ENCODE measurements at places on chromosomes 4 and X.

DNA sequence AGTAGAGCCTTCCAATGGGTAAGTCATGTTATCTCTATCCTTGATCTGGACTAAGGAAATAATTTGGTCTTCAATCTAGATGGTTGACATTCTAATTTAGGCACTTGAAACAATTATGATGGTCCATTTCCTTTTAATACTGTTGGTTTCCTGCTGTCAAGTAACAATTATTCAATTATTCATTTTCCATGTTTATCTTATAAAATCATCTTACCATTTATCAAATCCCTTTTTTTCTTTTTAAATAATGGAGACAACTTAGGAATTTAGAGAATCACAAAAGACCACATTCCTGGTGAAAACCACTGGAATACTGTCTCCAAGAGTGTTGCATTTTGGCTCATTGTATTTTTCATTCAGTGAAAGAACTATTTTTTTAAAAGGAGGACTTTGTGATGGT lies 148.7 kb upstream of the CTSO start:
- no peaks in the 10 kb centered on the region for H3K4me1 ChIP-seq
- H3K36me3 ChIP-seq = no peaks in the 10 kb centered on the region

- DNase-seq = no peak
- no peak overlapping the region for H3K27ac ChIP-seq
Measured at GRCh38 chr4:88063634-88064296, 56.3 kb downstream of the PKD2 start.

DNA sequence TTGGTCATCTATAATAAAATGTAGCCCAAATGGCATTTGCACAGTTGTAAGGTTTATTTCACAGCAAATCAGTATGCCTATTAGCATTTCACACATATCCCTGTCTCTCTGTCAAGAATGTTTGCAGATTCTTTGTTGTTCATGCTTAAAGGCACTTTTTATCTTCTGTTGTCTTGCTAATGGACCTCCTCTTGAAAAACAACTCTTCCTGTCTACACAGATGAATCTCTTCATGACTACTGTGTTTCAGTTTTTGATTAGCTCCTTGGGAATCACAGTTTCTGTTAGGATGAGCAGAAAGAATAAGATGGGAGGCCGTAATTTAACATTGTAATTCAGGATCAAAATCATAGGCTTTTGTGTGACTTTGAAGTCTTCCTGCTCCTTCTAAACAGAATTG lies 35.5 kb upstream of the SLC4A4 start:
- no peaks in the 10 kb centered on the region for H3K4me1 ChIP-seq
- no peaks in the 10 kb centered on the region for H3K36me3 ChIP-seq
- no peak overlapping the region for H3K4me3 ChIP-seq
- DNase-seq = no peak

DNA sequence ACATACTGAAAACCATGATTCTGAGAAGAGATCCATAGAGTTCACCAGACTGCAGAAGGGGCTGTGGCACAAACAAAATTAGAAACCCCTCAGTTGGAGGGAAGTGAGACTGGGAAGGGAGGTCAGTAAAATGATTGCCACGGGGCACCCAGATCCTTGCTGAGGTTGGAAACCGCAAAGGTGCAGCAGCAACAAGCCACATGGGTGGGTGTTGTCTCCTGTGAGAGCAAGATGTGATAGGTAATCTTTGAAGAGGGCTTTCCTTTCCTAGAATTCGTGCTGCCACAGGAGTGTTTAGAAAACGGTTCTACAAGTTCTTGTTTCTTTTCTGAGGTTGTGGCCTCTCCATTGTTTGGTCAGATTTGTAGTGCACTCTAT lies 85.5 kb downstream of the NFKB1 start:
- no peaks in the 10 kb centered on the region for H3K4me1 ChIP-seq
- H3K36me3 ChIP-seq = no peaks in the 10 kb centered on the region

GRCh38 chrX:39361736-39362135 lies 560.5 kb downstream of the MID1IP1 start:
- H3K27ac ChIP-seq = no peak overlapping the region
- no peaks in the 10 kb centered on the region for H3K36me3 ChIP-seq
- no peak overlapping the region for H3K4me3 ChIP-seq
- no peaks in the 10 kb centered on the region for H3K27me3 ChIP-seq
- no peaks in the 10 kb centered on the region for H3K4me1 ChIP-seq
- DNase-seq = no peak

- H3K27ac ChIP-seq = peak overlapping the region; percentile 51
- H3K36me3 ChIP-seq = no peaks in the 10 kb centered on the region
- H3K4me3 ChIP-seq = no peak overlapping the region
- DNase-seq = no peak
- peaks cover 42% of the 10 kb centered on the region for H3K4me1 ChIP-seq
- no peaks in the 10 kb centered on the region for H3K27me3 ChIP-seq
Measured at GRCh38 chr4:7280926-7281690, 88.8 kb downstream of the SORCS2 start.

DNA sequence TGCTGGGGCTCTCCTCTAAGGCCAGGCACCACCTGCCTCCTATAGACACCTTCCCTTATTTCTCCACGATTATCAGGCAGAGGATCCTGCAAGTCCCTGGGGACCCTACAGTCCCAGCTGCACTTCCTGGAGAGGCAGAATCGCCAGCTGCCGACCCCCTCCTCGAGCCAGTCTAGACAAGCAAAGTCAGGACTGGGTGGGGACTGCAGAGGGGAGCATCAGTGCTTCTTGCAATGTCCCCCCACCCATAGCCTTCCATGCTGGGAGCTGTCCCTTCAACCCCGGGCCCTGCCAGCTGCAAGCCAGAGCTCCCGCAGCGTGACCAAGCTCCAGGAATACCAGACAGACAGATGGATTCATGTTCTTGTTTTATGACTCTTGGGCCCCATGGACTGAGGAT lies 1.4 kb upstream of the CRMP1 start:
- H3K4me1 ChIP-seq = peaks cover 29% of the 10 kb centered on the region
- DNase-seq = no peak
- no peak overlapping the region for H3K27ac ChIP-seq
- H3K27me3 ChIP-seq = no peaks in the 10 kb centered on the region
- no peak overlapping the region for H3K4me3 ChIP-seq

DNA sequence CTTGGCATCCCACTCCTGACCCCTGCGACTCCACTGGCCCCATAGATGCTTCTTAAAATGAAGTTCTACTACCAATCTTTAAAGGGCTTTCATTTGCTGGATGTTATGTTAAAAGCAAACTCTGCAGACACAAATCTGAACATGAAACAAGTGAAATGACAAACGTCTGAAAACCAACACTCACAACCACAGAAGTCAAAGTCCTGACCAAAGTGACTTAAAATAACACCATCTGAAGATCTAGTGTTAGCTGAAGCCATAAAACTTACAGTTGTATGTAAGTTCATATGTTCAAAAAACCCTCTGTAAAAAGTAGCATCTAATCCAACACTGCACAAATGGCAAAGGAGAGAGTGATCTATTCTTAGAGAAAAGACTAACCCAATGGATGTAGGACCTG lies 178.7 kb downstream of the SH3KBP1 start:
- H3K4me3 ChIP-seq = no peak overlapping the region
- H3K27ac ChIP-seq = no peak overlapping the region
- no peaks in the 10 kb centered on the region for H3K4me1 ChIP-seq
- DNase-seq = no peak
- H3K36me3 ChIP-seq = no peaks in the 10 kb centered on the region

DNA sequence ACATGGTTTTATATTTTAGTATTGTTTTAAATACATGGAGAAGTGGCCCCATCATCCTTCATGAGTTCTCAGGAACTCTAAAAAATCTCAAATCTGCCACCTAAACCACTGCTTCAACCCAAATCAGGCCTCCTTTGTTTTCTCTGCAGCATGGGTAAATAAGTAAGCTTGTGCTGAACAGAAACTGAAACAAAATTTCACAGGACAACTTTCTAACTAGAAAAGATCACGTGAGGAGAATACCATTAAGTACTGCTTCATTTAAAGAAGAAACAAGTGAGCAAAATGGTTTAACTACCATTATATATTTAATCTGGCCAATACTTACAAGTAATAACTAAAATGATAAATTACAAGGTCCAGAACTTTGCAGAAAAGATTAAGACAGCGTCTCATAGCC lies 2.5 kb downstream of the ARAP2 start:
- H3K27ac ChIP-seq = peak overlapping the region; percentile 92
- H3K4me1 ChIP-seq = no peaks in the 10 kb centered on the region
- peak overlapping the region; percentile 5 for H3K4me3 ChIP-seq
- no peaks in the 10 kb centered on the region for H3K36me3 ChIP-seq

- peaks cover 3% of the 10 kb centered on the region for H3K36me3 ChIP-seq
- no peak overlapping the region for H3K4me3 ChIP-seq
- no peak overlapping the region for H3K27ac ChIP-seq
- H3K4me1 ChIP-seq = no peaks in the 10 kb centered on the region
Measured at GRCh38 chr4:5808081-5808741, 84.7 kb downstream of the CRMP1 start.

DNA sequence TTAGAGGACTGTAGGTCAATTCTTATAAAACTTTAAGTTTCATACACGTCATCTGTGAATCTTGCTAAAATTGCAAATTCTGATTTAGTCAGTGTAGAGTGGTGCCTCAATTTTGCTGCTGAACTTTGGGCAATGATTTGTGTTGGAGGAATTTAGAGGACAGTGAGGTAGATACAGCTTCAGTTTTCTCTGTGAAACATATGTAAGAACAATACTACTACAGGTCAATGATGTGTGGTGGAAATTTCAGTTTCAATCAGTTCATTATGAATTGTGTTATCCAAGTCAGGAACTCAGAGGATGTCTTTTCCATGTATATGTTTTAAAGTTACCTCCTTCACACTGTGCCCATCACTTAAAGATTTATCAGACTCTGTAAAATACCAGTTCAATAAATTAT lies 1597.8 kb upstream of the PCDH10 start:
- H3K4me1 ChIP-seq = no peaks in the 10 kb centered on the region
- H3K27ac ChIP-seq = no peak overlapping the region
- H3K4me3 ChIP-seq = no peak overlapping the region
- no peak for DNase-seq

DNA sequence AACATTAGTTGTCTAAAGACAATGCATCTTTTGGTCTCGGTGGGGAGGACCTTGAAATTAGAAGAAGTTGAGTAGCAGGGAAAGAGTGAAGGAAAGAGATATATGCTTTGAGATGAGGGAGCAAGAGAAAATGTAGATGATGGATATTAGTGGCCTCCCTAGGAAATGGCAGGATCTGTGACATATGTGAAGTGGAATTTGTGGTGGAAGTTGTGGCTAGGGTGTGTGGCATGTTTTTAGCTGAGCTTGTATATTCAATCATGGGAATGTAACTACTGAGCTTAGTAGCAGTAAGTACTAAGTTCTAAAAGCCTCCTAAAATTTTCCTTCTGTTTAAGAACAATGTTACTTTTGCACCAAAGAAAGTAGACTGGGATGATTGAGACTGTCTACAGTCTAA lies 382.8 kb upstream of the CTSO start:
- DNase-seq = no peak
- no peaks in the 10 kb centered on the region for H3K4me1 ChIP-seq
- H3K36me3 ChIP-seq = no peaks in the 10 kb centered on the region
- no peaks in the 10 kb centered on the region for H3K27me3 ChIP-seq

DNA sequence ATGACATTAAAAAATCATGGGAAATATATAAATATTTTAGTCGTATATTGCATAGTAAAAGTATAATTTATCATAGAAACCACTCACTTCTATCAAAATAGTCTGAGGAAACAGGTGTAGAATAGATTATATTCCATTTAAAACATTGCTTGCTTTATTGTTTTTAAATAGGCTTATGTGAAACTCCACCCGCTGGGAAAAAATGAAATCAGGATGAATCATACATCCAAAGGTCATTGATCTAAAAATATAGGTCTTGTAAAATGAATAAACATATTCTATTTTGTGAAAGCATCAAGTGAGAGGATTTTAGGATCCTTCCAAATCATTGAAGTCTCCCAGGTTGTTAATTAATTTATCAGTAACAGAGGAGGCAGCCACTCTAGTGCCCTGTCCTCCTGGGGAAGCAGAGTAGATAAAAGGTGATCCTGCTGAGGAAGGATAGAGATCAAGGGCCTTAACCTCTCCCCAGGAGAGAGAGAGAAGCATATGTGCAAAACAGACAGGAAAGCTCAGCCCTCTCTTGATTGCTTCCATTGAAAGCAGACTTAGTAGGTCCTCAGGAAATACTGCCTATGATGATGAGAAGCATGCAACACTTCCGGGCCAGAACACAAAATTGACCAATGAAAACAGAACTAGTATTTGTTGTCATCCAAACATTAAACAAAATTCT lies 96.8 kb upstream of the MAP9 start:
- DNase-seq = no peak
- no peaks in the 10 kb centered on the region for H3K4me1 ChIP-seq
- H3K4me3 ChIP-seq = no peak overlapping the region
- no peaks in the 10 kb centered on the region for H3K27me3 ChIP-seq
- no peaks in the 10 kb centered on the region for H3K36me3 ChIP-seq

DNA sequence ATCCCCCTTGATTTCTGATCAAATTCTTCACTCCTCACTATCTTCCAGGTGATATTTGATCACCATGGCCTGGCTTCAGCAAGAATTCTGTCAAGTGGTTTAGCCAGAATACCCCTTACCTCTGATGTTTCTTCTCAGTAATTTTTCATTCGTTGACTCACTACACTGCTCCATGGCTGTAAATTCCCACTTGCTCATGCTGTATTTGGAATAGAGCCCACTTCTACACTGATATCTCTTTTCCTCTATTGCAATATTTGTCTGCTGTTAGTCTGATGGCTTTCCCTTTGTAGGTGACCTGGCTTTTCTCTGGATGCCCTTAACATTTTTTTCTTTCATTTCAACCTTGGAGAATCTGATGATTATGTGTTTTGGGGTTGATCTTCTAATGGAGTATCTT lies 73.9 kb upstream of the DIPK2B start:
- no peak overlapping the region for H3K4me3 ChIP-seq
- no peak for DNase-seq

DNA sequence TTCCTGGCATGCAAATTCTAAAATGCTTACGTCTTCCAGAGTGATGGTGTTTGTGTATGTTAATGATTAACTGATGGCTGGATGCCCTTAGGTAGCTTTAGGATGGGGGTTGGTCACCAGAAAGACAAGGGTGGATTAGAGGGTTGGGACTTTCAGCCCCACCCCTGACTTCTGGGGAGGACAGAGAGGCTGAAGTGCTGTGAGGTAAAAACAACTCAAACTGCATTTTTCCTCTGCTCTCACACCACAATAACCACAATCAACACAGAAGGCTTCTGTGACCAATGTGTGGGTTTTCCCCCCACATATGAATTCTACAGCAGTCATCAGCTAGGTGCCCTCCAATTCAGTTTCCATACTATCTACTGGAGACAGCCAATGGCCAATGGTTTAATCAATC lies 18.7 kb upstream of the DDIT4L start:
- no peak for DNase-seq
- no peak overlapping the region for H3K27ac ChIP-seq
- H3K4me3 ChIP-seq = no peak overlapping the region
- no peaks in the 10 kb centered on the region for H3K27me3 ChIP-seq
- H3K4me1 ChIP-seq = no peaks in the 10 kb centered on the region

DNA sequence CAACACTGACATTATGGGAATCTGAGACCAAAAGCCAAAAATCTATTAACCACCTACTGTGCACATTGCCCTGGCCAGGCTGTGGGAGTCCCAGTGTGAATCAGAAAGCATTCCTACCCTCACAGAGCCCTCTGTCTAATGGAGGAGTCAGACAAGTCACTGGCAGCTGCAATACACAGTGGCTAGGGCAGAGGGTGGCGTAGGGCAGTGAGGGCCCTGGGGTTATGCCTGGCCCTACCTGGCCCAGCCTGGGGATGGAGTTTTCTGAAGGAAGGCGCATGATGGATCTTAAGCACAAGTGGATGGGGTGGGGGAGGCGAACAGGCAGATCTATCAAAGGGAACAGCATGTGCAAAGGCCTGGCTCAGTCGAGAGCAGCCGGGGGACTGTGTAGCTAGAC lies 10.8 kb downstream of the JAKMIP1 start:
- no peaks in the 10 kb centered on the region for H3K36me3 ChIP-seq
- H3K4me1 ChIP-seq = no peaks in the 10 kb centered on the region
- no peaks in the 10 kb centered on the region for H3K27me3 ChIP-seq
- DNase-seq = no peak
- H3K4me3 ChIP-seq = no peak overlapping the region

Data from tibial nerve (tissue), 4 donors.